ENCODE measurements at places on chromosomes 5 and 9.

DNA sequence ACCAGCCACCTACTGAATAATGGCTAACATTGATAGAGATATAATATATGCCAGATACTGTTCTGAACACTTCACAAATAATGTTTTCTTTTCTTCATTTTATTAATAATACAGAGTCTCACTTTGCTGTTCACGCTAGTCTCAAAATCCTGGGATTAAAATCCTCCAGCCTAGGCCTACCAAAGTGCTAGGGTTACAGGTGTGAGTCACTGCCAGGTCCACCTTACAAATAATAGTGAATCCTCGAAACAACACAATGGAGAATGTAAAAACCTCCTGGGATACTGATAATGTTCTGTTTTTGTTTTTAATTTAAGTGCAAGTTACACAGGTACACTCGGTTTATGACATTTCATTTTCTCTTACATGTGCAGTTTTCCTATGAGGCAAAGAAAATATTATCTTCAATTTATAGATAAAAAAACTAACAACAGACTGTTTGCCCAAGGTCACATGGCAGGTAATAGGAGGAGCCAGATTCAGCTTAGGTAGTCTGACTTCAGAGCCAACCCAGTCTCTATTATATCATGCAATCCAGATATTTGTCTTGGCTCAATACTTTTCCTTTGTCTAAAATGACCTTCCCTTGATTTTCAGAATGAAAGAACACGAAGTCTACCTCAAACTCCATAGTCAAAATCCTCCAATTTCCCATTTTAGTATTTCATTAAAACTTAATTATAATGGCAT lies 7.8 kb downstream of the ZFR start:
- DNase-seq, result no peak

- DNase-seq, result no peak
Observed at GRCh38 chr5:443239-444151, 519 bp downstream of the EXOC3 start.

GRCh38 chr9:109319017-109319625 lies 1.7 kb downstream of the EPB41L4B start:
- no peak for DNase-seq

- DNase-seq, result no peak
Observed at GRCh38 chr9:14398473-14398872, 84.5 kb upstream of the NFIB start.

- no peak for DNase-seq
Observed at GRCh38 chr9:9054354-9054992, 1254.9 kb upstream of the DMAC1 start.

DNA sequence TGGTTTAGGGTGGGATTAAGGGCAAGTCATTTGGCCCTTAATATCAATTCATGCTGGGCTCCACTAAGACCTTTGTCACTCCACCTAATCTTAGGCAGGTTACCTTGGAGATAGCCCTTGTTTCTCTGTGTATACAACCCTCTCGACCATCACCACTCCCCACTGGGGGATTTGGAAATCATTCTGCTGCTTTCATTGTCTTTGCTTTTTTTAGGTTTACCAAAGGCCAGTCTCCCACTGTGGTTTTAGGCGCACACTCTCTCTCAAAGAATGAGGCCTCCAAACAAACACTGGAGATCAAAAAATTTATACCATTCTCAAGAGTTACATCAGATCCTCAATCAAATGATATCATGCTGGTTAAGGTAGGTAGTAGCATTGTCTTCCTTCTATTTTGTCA lies 6.2 kb downstream of the GZMK start:
- no peak for DNase-seq

- no peak for DNase-seq
Observed at GRCh38 chr5:98461485-98461884, 312.0 kb upstream of the RGMB start.

DNA sequence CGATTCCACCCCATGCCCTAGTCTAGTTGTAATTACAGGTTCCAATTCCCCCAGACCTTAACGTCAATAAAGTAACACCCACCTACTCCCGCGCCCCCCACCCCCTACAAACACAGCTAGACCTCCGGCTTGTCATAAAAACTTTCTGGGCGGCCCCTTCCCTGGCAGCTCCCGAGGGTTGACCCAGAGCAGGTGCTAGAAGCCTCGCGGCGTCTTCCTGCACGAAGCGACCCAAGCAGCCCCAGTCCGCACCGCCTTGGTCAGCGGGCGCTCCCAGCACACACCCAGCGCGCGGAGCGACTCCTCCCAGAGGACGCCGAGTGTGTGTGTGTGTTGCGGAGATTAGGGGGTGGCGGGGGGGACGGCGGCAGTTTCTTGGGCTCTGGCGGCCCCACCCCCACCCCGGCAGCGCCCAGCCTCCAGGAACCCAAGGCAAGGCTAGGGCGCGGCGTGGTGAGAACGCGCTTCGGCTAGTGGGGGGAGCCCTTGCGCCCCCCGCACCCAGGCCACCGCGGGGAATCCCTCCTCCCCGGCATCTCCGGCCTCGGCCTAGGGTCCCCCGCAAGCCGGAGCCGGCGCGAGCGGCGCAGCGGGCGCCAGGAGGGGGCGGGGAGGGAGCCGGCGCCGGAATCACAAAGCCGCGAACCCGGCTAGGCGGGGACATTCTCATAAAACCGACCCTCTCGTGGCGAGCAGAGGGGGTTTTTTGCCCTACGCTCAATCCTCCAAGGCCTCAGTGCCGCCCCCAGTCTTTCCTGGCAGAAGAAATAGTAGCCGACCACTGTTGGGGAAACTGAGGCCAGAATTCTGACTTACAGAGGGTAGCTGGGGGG lies 2.2 kb downstream of the PCDH1 start:
- no peak for DNase-seq

DNA sequence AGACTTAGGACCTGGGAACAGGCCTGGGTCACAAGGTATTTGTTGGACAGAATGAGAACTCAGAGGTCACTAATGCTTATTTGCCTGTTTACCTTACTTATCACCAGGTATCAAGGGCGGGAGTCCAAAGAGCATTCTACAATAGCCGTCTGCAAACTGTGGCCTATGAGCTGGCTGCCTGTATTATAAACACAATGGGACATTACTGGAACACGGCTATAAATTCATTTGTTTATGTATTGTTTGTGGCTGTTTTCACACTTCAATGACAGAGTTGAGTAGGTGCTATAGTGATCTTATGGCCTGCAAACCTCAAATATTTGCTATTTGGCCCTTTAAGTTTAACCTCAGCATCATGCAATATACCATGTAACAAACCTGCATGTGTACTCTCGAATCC lies 76.6 kb upstream of the ASTN2 start:
- no peak for DNase-seq

DNA sequence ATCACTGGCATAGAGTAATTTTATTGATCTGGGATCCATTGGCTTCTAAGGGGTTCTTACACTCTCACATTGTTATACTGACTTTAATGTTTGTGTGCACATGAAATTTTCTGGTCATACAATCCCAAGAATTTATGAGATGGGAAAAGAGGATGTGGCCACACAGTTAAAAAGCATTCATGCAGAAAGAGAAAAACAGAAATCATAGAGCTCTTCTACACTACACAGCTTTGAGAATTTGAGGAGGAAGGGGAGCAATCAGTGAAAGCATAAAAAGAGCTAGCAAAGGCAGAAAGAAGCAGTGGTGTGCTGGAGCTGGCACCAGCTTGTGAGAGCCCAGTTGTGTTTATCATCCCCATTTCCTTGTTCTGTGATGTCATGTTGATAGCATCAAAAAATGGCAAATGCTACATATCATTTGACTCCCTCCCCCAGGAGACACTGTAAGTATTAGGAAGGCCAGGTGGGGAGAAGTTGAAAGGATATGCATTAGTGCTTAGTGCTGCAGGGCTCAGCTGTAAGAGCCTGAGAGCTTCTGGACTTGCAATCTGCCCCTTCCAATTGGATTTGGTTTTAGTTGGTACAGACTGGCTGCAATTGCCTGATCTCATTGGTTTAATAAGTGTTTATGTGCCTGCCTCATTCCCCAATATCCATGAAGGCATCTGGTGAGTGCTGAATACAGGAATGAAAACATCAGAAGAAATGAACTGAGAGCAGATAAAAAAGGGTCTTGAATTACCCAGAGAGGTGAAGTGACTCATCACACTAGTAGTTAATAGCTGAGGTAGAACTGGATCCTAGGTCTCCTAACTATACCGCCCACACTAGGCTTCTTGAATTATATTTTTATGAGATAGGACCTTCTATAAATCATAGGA lies 30.9 kb downstream of the RHOBTB3 start:
- DNase-seq, result no peak

GRCh38 chr5:178699681-178700253 lies 30.7 kb downstream of the ZNF354A start:
- DNase-seq, result no peak

- DNase-seq, result no peak
Observed at GRCh38 chr9:135663451-135663770, 302 bp downstream of the LCN9 start.

GRCh38 chr9:116243708-116244107 lies 90.1 kb downstream of the PAPPA start:
- DNase-seq, result no peak

DNA sequence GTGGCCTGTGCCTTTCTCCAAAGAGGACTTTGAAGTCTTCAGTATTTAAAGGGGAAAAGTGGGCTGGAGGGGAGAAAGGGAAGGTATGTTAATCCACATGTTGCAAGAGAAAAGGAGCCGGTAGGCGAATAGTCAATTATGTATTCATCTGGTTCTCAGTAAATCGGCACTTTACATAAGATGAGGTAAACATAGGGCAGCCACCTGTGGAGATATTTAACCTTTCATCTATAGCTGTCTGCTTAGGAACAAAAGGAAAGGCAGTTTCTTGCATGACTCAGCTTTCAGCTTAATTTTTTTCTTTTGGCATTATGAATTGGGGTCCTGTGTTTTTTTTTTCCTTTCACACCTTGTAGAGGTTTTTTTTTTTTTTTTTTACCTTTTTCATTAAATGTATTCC lies 42.2 kb downstream of the FGD3 start:
- no peak for DNase-seq

DNA sequence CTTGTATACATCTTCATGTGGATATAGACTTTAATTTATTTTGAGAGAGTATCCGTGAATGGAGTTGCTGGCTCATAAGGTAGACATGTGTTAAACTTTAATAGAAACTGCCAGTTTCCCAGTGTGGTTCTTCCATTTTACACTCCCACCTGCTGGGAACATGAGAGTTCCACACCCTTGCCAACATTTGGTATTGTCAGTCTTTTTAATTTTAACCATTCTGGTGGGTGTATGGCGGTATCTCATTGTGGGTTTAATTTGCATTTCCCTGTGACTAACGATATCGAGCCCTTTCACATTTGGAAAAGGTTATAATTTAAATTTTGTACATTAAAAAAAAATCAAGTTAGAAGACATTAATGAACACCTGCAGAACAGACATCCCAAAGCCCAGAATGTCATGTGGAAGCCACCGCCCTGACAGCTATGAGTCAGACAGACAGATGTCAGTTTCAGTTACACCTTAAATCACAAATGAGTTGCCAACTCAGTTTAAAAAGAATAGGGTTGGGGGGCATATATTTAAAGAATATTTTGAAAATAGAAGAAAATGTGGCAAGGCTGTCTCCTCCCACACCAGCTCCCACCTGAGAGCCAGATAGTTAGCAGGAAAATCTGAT lies 36.9 kb downstream of the ANKRD33B start:
- no peak for DNase-seq

DNA sequence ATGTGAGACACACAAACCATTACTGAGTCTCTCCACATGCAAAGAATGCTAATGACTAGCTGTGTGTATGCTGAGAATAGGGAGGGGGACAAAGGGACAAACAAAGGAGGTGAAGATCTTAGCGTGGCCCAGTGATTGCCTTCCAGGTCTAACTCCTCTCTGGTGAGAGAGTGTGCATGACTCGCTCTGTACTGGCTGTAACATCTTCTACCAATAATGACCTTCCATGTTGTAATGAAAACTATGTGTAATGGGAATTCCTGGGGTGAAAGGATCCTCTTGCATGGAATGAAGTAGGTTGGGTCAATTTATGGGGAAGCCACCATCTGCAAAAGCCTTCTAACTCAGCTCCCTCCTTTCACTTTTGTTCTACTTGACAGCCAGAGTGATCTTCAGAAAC lies 24.4 kb upstream of the GPR151 start:
- DNase-seq, result no peak

DNA sequence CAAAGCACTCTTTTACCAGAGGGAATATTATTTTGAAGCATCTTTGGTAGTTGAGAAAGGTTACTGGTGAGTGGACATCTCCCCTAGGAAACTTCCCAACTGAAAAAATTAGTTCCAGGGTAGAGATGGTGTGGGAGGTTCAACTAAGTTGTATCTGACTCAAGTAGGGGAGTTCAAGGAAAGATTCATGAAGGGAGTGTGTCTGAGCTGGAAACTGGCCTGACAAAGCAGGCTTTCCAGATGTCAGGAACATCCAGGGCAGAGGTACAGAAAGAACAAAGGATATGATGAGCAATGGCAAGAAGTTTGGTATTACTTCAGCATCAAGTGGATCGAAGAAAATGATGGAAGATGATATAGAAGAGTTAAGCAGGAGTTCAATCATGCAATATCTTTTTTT lies 458.0 kb upstream of the RIOK2 start:
- DNase-seq, result no peak

GRCh38 chr5:57360871-57361270 lies 121.7 kb downstream of the ACTBL2 start:
- no peak for DNase-seq

DNA sequence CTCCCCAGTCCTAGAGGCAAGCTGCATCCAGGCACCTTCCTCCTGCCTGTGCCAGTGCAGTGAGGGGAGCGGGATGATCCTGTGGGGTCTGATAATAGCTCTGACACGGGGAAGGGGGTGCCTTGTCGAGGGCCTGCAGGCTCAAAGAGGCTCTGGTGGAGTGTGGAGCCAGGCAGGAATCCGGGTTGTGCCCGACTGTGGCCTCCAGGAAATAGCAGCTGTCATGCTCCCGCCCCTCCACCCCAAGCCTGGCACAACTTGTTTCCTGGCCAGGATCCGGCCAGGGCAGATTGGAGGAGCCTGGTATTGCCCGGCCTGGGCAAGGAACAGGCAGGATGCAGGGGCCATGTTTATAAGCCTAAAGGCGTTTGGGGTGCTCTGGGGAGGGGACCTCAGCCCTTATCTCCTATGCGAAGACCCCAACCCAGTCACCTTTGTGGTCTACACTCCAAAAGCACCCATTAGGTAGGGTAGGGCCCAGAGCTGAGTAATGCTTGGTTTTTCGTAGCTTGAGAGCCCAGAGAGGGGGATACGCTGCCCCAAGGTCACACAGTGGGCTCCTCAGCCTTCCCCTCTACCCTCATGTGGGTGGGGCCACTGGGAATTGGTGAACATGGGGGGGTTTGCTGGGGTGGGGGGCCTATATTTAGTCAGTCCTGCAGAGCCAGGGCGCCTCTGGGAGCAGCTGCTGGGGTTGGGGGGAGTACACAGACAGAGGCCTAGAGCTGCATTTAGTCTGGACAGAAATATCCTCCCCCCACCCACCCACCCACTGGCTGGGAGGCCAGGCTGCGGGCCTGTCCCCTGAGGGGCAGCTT lies 12.2 kb downstream of the CXXC5 start:
- peak; percentile 60 for DNase-seq

DNA sequence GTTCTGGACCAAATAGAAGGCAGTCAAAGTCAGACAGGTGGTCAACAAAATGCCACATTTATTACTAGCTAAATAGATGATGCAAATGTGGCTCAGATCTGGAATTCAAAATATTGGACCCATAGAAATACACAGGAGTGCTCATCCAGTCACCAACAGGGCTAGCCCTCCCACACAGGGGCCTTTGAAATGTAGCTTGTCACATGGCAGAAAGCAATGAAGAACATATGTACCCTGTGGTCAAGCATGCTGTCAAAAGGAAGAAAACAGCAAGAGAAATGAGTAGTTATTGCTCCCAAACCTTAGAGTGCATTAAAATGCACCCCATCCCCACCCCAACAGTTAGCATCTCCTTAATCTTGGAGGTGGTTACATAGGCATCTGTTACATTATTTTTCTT lies 20.9 kb upstream of the CCDC112 start:
- no peak for DNase-seq

GRCh38 chr9:1456301-1457024 lies 406.3 kb downstream of the DMRT2 start:
- no peak for DNase-seq
